Esophagus squamous epithelium (tissue), 5 donors: ENCODE measurements at places on chromosomes 3 and 15.

DNA sequence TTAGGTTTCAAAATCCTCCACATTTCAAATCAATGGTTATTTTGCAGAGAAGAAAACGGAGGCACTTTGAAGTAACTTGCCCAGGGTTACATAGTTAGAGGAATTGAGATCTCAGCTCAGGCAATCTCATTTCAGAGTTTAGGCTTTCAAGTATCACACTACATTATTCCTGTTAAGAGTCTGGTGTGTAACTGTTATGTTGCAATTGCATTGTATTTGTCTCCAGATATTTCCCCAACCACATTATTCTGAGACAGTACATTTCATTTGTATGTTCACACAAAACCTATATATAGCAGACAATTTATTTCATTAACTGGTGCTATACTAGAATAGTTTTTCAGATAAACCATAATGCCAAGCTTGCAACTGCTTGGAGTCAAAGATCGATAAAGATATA is 154.2 kb upstream of the TSPAN3 start:
- DNase-seq: no peak

DNA sequence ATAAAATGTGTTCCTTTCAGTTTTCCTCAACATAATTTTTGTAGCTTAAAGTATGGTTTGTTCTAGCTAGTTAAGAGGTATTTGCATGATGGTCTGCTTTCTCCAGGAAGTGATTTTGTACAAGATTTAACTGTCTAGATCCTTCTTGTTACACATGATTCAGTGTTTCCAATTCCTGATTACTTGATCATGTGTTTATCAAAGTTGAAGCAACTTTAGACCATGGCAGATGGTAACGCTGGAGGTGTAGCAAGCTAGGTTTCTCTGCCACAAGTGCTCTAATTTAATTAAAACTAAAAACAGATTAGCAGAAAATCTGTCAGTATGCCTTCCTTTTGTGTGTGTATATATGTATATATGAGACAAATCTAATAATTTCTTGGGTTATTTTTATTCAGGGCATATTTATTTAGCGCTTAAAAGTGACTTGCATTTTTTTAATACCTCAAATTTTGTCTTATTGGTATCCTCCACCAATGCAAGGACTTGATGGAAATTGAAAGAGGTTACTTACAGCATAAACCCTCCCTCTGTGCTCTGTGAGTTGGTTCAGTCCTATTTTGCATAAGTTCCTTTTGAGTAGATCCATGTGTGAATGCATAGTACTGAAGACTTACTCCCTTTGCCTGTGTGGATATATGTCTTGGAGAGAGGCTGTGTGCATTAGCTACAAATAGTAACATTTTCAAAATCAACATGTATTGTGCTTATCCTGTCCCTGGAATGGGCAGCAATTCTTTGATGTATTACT is 157.3 kb upstream of the CGNL1 start:
- no peak for DNase-seq

GRCh38 chr3:16936233-16936632 is 51.5 kb downstream of the PLCL2 start:
- no peak for DNase-seq

GRCh38 chr3:37864904-37865303 is 3.2 kb downstream of the CTDSPL start:
- DNase-seq: no peak

DNA sequence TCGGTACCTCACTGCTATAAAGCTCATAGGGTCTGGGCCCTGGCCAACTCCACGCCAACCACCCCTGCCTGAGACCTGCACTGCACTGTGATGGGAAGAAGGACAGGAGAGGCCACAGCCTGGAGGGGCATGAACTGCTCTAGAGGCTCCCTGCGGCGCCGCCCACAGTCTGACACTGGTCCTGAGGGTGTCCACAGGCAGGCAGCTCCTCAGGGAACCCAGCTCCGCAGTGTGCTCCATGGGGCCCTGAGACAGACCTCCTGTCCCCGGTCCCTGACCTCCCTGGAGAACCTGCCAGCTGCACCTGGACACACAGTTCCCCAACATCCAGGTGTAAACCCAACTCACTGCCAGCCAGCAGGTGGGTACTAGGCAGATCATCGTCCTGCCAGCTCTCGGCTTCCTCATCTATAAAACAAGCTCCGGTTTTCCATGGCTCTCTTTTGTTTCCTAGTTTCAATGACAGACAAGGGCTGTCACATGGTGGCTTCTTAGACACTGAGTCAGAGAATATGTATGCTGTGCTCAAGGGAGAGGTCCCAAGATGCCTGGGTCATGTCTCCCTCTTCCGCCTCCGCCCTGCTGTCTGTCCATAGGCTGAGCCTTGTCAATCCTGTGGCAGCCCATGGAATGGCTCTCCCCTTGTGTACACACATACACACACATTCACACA is 5.1 kb upstream of the HAPLN3 start:
- no peak for DNase-seq

GRCh38 chr15:67366904-67367303 is 112.3 kb downstream of the IQCH start:
- no peak for DNase-seq

GRCh38 chr15:90780916-90781315 is 63.8 kb downstream of the BLM start:
- DNase-seq: no peak

DNA sequence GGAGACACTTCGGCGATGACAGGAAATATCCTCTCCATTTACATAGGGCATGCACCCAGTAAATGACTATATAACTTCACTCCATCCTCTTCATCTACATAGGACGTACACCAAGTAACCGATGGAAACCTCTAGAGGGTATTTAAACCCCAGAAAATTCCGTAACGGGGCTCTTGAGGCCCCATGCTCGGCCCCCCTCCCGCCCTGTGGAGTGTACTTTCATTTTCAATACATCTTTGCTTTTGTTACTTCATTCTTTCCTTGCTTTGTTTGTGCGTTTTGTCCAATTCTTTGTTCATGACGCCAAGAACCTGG is 7.5 kb upstream of the FAM107A start:
- no peak for DNase-seq

- DNase-seq: no peak
These were observed 343.9 kb upstream of the SGO1 start for GRCh38 chr3:20529911-20530310.

DNA sequence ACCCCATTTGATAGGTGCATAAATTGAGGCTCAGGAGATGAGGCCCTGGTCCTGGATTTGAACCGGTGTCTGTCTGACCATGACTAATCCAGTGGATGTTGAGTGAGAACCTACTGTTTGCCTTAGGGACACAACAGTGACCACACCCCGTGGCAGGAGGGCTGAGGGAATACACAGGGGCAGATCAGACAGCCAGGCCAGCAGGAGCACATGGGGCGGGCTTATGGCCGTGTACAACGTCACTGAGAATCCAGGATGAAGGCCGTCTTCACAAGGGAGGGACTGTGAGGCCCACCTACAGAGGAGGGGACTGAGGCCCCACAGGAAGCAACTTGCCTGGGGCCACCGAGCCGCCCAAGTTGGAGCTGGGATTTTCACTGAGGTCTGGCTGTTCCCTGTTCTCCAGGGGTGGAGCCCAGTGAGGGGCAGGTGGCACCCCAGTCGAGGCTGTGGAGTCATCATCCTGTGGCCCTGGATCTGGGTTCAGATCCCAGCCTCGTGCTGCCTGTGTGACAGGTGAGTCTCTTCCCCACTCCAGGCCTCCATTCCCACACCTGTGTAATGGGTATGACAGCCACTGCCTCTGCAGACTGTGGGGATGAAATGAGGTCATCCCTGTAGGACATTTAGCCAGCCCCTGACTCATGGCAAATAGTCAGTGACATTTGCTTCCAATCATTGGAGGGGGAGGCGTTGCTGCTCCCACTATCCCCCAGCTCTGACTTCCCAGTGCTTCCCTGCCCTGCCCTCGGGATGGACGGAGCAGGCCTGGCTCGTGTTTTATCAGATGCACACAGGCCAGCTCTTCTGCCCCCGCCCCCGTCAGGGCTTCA is 6.3 kb upstream of the PLXND1 start:
- DNase-seq: no peak

GRCh38 chr15:92141607-92142006 is 252.1 kb upstream of the ST8SIA2 start:
- DNase-seq: no peak

DNA sequence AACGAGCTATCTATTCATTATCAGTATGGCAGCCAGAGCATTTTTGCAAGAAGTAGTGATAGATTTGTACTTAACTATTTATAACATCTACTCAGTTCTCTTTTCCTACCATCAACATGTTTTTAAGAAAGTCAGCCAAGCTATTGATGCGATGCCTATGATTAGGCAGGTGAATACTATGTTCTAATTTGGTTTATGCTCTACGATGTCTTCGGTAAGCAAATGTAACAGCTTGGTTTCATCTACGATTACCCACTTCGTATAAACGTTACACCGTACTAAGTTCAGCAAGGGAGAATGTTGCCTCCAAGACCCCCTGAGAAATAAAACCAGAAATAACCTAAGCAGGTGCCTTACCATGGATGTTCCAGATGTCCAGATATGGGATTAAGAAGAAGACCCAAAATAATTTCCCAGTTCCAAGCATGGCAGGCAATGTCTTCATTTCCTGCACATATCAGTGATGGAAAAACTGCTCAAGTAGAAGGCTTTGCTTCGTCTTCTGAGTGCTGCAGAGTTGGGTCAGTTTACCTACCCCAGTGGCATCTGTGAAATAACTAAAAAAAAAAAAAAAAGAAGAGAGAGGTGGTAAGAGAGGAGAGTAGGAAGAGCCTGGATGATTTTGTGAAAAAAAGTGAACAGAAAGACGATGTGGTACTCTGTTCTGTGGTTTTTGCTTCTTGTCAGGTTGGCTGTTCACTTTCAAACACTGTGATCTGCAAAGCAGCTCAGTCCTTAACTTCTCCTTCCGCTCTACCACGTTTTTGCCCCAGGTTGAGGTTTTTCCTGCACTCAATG is at the start of gene BTLA:
TSS of gene BTLA (minus strand) at position 559 of the 798 bp plus-strand sequence. CDS start at position 445, 114 bp downstream.
- DNase-seq: no peak

- no peak for DNase-seq
These were observed 18.1 kb upstream of the ATP1B3 start for GRCh38 chr3:141858312-141858711.

- no peak for DNase-seq
These were observed 77.0 kb upstream of the PLSCR5 start for GRCh38 chr3:146682171-146682570.

- no peak for DNase-seq
These were observed 27.2 kb downstream of the MRPL46 start for GRCh38 chr15:88440021-88440420.

DNA sequence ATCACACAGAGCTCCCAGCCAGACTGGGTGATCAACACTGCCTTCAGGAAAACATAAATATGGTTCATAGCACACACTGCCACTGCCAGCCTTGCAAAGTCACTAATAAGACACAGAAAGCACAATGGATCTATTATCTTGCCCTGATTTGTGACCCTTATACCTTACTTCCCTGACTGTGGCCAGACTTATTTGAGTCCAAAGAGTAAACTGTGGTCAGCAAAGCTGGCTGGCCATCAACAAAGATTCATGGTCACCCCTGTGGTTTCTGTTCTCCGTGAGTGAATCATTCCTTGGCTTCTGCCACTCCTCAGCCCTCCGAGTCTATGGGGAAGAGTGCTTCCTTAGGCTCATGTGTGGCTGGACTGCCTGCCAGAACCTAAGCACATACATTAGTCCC is 437.7 kb downstream of the RAP2B start:
- no peak for DNase-seq

DNA sequence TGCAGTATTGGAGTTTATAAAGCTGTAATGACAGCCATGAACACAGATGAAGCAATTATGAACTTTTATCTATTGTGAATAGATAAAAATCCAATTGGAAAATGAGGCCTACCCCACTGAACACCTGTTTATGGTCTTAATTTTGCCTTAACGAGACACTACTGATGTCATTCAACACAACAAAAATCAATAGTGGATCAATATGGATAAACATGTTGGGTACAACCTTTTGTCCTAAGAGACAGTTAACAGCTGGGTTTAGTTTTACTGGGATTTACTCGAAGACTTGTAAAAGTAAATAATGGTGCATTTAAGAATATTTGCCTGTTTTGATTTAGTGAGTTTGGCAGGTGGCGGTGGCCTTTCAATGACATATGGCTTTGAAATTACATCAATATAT is 217.8 kb downstream of the NR1D2 start:
- no peak for DNase-seq

DNA sequence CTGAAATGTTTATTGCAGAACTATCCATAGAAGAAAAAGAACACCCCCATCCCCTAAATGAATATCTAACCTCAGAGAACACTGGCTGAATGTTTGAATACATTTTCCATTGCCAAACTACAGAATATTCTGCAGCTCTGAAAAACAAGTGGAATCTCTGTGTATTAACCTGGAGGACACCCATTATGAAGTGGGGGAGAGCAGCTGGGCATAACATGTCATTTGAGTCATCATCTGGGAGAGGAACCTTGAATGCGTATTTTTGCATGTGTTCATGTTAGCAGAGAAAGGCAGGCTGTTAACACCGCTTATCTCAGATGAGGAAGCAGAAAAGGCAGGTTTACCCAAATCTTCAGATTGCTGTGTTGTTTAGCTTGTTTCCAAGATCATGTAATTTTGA is 31.5 kb downstream of the ESYT3 start:
- no peak for DNase-seq

- no peak for DNase-seq
These were observed 101.1 kb upstream of the THRB start for GRCh38 chr3:24595796-24596195.

DNA sequence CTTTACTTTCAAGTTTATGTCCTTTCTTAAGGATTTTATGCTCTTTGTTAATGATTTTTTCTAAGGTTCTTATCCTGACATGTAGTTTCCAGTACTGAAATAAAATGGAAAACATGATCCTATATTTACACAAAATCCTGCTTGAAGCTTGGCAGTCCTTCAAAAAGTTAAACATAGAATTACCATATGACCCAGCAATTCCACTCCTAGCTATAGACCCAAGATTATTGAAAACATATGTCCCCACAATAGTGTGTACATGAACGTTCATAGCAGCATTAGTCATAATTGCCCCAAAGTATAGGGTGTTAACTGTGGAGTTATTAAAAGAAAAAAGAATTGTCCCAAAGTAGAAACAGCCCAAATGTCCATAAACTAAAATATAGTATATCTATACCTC is 33.2 kb downstream of the ITGB5 start:
- DNase-seq: no peak

GRCh38 chr3:192858849-192859585 is 58.6 kb downstream of the MB21D2 start:
- no peak for DNase-seq

- DNase-seq: no peak
These were observed 334.1 kb downstream of the FHIT start for GRCh38 chr3:60917141-60917540.

DNA sequence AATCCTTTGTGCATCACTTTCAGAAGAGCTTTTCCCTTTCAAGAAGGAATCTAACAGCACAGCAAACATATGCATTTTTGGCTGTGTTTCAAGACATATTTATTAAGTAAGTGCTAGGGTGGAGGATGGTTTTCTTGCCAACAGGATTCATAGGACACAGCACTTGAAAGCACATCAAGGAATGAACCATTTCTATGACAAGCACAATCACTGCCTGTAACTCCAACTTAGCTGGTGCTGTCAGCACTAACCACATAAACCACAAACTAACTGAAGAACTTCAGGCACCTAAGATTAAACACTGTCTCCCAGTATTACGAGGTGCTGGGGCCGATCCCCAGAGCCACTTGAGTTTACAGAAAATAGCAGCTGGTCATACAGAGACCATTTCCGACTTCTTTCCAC is 35.4 kb upstream of the SPRED1 start:
- DNase-seq: no peak

GRCh38 chr3:43379343-43379742 is 93.0 kb downstream of the SNRK start:
- DNase-seq: no peak

GRCh38 chr3:57963811-57964346 is 44.3 kb upstream of the FLNB start:
- DNase-seq: no peak
